Activated T-helper 1 cell treated with anti-CD3 and anti-CD28 coated beads, Interleukin-12 subunit alpha, Interleukin-12 subunit beta, Interleukin-2, Interleukin-4 antibody, amounts not matched to agents 30 ng/mL and 10 ng/mL and 1 ng/mL, durations not matched to agents 14 hours and 24 hours and 36 hours (primary cell): ENCODE measurements at places on chromosomes 11 and 22. TPM values are rescaled to one million over a fixed set of nuclear protein-coding genes. Genes with fewer than 3 reads are reported as not detected.

DNA sequence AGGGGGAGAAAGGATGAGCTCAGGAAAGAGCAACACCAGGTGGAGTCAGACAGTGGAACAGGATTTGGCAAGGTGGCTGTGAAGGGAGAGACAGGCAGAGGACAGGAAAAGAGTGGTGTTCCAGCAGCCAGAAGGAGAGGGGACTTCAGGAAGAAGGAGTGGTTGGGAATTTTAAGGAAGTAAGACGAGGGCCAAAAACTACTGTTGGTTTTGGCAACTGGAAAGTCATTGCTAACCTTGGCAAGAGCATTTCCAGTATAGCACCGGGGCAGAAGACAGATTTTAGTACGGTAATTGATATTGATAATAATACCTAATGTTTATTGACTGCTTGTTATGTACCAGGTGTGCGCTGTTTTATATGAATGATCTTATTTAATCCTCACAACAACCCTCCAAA lies 15.4 kb upstream of the DDX6 start:
- no peaks in the 10 kb centered on the region for H3K4me1 ChIP-seq
- no peaks in the 10 kb centered on the region for H3K36me3 ChIP-seq
- no peaks in the 10 kb centered on the region for H3K27me3 ChIP-seq
- DNase-seq: no peak
- no peak overlapping the region for H3K27ac ChIP-seq

- no peaks in the 10 kb centered on the region for H3K4me1 ChIP-seq
- DNase-seq: no peak
- no peaks in the 10 kb centered on the region for H3K27me3 ChIP-seq
- H3K27ac ChIP-seq: no peak overlapping the region
Measured at GRCh38 chr11:9953994-9954626, 290.2 kb downstream of the SWAP70 start.

- peaks cover 3% of the 10 kb centered on the region for H3K27me3 ChIP-seq
- no peak for DNase-seq
- H3K27ac ChIP-seq: no peak overlapping the region
Measured at GRCh38 chr11:134132808-134133207, 63.9 kb downstream of the JAM3 start.

DNA sequence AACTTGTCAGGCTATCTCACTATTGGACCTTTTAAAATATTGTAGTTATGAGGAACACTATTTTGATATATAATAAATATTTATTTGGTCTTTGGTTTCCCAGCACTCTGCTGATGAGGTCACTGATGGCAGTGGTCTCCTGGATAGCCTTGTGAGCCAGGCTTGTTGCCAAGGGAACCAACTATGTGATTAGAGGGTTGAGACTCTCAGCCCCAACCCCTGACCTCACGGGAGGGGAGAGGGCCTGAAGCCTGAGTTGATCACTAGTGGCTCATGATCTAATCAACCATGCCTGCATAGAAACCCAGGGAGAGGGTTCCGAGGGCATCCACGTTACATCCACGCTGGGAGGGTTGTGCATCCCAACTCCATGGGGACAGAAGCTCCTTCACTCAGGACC lies 10.8 kb downstream of the PANX1 start:
- no peak for DNase-seq
- H3K4me1 ChIP-seq: peaks cover 62% of the 10 kb centered on the region
- no peak overlapping the region for H3K4me3 ChIP-seq
- no peaks in the 10 kb centered on the region for H3K27me3 ChIP-seq

- H3K4me1 ChIP-seq: no peaks in the 10 kb centered on the region
- DNase-seq: no peak
- no peak overlapping the region for H3K4me3 ChIP-seq
Measured at GRCh38 chr22:27348634-27349033, 452.9 kb downstream of the MN1 start.

The FOLR3 gene
- not detected in 2 replicates for total RNA-seq

The ANGPTL5 gene
- not detected in 2 replicates for total RNA-seq

The OR52E8 gene
- not detected in 2 replicates for total RNA-seq

The ARHGAP8 gene
- total RNA-seq: 0.61 and 1.4 TPM in 2 replicates
